ENCODE measurements at places on chromosomes 13 and 19.

DNA sequence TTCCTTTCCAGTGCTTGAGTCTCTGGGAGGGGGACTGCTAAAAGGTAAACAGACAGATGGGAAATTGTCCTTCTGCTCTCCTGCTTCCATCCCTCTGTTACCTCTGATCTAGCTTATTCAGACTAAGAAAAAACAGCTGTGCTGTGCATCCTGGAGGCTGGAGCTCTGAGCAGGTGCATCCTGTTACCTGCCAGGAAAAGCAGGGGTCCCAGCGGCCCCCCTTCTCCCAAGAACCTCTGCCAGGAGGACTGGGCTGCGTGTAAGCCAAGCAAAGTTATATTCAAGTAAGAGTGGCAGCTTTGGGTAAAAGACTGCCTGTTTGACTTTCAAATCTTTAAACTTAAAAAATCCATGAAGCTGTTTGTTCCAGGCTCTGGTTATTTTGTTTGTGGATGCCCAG is 75.1 kb downstream of the C13orf42 start:
- DNase-seq, result no peak

GRCh38 chr13:28533125-28533436 is 38.2 kb upstream of the FLT1 start:
- DNase-seq, result no peak

DNA sequence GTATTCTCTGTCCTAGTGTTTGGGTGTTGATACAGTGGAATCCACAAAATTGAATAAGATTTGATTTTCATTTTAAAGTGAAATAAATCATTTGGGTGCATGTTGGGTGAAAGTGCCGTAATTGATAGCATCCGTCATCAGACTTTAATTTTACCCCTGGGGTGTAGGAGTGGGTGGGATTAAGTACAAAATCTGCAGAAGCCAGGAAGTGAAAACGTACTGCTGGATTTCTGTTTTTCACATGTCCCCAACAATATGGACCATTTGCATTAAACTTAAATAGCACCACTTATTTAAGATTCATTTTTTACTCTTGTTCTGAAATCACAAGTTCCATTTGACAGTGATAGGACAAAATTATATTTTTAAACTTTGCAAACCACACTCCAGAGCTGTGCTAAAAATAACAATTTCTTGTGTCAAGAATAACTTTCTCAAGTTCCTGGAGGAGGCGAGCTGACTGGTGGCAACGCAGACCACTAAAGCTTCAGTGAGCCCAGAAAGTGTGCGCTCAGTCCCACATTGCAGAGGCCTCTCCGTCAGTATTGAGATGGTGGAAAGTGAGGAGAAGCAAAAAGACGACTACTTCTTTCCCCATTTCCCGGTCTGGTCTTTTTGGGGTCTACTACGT is 71.3 kb downstream of the ARHGEF7 start:
- no peak for DNase-seq

GRCh38 chr13:112270951-112271350 is 105.2 kb upstream of the SPACA7 start:
- no peak for DNase-seq

GRCh38 chr13:42746866-42747265 is 34.5 kb upstream of the FAM216B start:
- DNase-seq, result no peak

GRCh38 chr13:98322091-98322718 is 145.1 kb upstream of the RNF113B start:
- no peak for DNase-seq
